ENCODE measurements at places on chromosomes 6 and 20.
A peak's percentile ranks its signal among the peaks of the same experiment; 100 is the strongest.

DNA sequence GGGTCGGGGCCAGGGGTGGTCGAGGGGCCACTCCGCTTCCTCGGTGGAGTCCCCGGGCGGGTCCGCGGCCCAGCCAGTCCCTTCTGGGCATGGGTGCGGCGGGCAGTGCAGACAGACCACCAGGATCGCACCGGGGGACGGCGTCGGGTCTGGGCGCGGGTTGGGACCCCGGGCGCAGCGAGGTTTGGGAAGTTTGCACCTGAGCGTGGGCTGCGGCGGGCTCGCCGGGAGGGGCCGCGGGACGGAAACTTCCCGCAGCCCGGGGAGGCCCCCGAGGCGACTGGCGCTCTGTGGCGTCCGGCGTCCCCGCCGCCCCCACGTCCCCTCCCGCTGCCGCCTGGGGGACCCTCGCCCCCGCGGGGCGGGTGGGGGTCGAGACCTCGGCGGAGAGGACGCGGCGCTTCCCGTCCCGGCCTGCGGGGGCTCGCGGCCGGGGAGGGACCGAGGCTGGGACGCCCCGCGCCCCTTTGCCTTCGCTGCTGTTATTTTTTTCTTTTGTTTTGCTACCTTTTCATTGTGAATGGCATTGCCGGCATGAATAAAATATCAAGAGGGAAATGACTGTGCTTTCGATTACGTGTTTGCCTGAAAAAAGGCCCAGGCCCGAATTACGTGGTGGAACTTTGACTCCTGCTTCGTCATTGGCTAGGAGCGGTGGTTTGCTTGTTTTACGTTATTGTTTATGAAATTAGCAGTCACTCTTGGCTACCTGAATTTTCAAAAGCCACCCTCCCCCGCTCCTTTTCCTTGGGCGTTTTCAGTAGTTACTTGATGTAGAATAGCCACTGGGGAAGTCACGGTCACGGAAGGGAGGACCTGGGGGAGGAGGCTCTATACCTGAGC lies 703 bp downstream of the SNX9 start:
- DNase-seq, result peak; percentile 76

DNA sequence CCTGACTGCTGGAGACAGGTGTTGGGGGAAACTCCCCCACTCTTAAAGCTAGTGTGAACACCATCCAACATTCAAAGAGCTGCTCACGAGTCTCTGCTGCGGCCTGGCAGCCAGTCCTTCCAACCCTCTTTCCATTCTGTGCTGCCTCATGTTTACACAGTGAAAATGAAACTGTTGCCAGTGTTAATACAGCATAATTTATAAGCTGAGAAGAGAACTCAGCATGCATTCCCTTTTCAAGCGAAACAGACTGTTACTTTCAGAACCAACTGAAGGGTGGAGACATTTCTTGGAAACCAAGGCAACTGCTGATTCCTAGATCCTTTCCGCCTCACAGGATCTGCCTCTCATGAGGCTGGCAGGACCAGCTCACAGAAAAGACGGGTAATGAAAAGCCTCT lies 533.8 kb upstream of the ID4 start:
- DNase-seq, result no peak

- no peak for DNase-seq
Observed at GRCh38 chr6:125981571-125982185, 4.7 kb upstream of the TRMT11 start.

- no peak for DNase-seq
Observed at GRCh38 chr6:169046021-169046420, 207.6 kb downstream of the THBS2 start.

- DNase-seq, result no peak
Observed at GRCh38 chr6:97292671-97293070, 9.7 kb upstream of the MMS22L start.

DNA sequence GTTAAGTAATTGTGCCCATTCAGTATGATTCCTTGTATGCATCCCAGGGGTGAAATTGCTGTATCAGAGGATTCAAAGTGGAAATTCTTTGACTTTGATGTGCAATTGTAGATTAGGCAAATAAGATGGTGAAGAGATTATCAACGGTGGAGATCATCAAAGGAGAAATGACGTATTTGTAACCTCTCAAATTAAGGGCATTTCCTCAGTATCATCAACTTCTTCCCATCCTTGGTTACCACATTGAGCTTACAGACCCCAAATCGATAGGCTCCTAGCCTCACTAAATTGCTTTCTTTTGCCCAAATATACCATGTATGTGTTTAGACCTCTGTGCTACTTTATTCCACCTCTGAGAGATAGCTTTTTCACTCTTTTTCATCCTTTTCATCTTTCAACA lies 213.1 kb upstream of the ZFP64 start:
- DNase-seq, result no peak

GRCh38 chr6:37134396-37135191 lies 35.4 kb upstream of the PIM1 start:
- DNase-seq, result no peak

GRCh38 chr6:15384901-15385300 lies 139.0 kb downstream of the JARID2 start:
- DNase-seq, result no peak

DNA sequence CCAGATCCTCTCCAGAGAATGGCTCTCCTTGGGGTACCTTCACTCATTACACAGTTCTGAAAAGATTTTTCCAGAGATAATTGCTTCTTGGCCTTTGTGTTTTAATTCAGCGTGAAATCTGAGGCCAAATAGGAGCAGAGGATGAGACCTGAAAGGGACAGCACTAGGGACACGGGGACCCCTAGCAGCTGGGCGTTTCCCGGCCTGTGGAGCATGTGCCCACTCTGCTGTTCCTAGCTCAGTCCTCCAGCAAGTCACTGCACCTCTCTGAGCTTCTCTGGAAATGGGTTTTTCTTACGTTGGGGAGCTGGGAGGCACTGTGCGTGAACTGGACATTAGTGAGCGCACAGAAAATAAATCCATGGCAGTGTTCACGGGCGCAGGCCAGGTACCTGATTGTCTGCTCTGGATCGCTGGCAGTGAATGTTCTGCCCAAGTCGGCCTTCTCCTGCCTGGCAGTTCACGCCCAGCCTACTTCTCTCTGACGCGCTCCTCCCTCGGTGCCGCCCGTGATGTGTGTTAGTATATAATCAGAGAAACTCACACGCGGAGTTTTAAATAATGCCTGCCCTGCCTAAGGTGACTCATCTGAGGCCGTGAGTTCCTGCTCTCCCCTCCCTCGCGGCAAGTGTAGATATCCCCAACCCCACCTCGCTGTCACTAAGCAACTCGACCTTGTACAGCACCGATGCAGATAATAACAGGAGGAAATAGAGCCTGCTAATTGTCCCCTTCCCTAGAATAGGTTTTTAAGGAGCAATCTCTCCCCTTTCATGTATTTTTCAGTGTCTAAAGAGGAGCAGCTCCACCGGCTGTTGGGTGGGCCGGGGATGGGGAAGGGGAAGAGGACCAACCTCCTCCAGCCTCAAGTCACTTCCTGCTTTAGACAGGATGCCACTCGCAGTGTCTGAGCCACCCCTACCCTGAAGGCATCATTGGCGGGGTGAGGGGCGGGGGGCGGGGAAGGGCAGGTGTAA lies 2.7 kb upstream of the TUBB2A start:
- DNase-seq, result peak; percentile 48

GRCh38 chr6:43491750-43492661 lies 14.6 kb downstream of the TJAP1 start:
- no peak for DNase-seq

GRCh38 chr6:157862706-157863105 lies 39.7 kb downstream of the SNX9 start:
- DNase-seq, result no peak

DNA sequence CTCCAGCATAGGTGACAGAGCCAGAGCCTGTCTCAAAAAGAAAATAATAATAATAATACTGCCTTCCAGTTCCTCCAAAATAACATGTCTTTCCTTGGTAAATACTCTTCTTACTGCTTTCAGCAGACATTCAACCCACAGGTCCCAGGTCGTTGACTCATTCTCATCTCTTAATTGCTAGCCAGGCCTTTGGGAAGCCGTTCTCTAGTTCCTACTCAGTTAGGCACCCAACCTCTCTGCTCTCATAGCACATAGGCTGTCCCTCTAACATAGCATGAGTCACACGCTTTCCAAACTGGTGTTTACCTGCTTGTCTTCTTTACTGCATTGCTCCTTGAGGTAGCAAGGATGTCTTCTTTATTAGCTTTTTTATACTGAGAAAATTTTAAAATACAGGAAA lies 98.8 kb downstream of the LAMA2 start:
- DNase-seq, result no peak

GRCh38 chr6:14380901-14381828 lies 263.6 kb downstream of the CD83 start:
- no peak for DNase-seq

- no peak for DNase-seq
Observed at GRCh38 chr20:12984863-12985262, 23.9 kb upstream of the SPTLC3 start.

GRCh38 chr20:3767110-3767426 lies 485 bp downstream of the ADISSP start:
- no peak for DNase-seq

DNA sequence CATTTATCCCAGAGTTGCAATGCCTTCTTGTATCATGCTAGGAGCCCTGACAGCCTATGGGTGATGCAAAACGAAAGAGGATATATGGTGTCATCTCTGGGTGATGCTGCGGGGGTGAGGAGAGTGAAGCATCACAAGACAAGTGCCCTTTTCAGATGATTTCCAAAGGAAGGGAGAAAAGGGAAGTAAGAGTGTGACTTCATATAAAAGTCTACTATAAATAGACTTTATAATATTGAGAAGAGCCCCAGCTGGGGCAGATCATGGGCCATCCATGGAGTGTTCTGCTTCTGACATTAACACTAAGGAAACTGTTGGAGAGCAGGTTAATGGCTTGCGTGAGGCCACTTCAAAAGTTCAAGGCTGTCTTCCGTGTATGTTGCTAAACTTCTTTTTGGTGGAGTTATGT lies 4.4 kb downstream of the CD83 start:
- peak; percentile 20 for DNase-seq

- no peak for DNase-seq
Observed at GRCh38 chr6:16496991-16497801, 258.8 kb downstream of the GMPR start.

GRCh38 chr6:87095087-87095509 lies at the start of gene CGA:
TSS of gene CGA (minus strand) at chr6:87095106. CDS start at chr6:87088200, 6,906 bp downstream.
- no peak for DNase-seq

- DNase-seq, result peak; percentile 36
Observed at GRCh38 chr6:26241033-26241895, 123.7 kb upstream of the BTN3A2 start.

DNA sequence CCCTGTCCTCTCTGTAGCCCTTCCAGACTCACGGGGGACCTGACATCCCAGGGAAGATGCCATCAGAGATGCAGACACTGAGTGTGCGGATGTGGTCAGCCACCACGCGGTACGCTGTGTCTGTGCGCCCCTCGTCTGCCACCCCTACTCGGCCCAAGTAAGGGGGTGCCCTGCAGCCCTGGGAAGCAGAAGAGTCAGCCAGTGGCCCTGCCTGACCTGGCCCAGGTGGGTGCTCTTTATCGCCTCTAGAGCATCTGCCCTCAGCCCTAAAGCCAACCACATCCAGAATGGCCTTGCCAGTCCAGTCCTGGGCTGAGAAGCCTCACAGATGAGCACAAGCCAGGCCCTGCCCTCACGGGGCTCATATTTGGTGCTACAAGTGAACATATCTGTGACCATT lies 5.9 kb downstream of the AARS2 start:
- DNase-seq, result no peak

- no peak for DNase-seq
Observed at GRCh38 chr20:221258-221830, 5.7 kb upstream of the DEFB129 start.

DNA sequence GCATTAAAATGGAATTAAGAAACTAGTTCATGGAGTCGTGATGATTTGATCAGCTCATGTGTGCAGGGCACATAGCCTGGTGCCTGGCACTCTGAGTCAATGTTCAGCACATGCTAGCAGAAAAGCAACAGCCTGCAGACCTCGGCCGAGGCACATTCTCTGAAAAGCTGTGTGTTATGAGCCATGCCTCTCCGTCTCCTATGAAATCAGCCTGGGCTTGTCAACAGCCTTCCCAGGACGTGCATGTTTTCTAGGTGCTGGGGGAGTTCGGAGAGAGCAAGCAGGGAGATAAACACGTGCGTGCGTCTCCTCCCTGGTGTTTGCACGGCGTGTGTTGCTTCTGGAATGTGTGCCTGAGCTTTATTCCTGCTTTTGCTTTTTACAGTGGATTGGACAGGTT lies 207.8 kb upstream of the KCNG1 start:
- no peak for DNase-seq

DNA sequence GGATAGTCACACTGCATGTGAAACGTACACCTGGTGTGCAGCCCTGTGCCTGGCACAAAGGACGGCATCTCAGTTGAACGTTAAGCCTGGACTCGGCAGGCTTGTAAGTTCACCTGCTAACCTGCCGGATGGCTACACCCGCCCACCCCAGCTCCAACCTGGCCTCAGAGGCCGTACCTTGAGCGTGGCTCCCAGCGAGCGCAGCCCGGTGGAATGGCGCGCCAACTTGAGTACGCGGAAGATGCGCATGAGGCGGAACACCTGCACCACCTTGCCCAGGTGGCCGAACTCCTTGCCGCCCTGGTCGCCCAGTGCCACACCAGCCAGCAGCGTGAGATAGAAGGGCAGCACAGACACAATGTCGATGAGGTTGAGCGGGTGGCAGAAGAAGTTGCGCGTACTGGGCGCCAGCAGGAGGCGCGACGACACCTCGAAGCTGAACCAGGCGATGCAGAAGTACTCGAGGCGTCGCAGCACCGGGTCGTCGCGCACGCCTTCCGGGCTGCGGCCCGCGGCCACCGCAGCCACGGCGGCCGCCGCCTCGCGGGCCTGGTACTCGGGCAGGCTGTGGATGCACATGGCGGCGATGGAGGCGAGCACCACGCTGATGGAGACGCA lies 3.3 kb downstream of the KCNS1 start:
- DNase-seq, result peak; percentile 24

DNA sequence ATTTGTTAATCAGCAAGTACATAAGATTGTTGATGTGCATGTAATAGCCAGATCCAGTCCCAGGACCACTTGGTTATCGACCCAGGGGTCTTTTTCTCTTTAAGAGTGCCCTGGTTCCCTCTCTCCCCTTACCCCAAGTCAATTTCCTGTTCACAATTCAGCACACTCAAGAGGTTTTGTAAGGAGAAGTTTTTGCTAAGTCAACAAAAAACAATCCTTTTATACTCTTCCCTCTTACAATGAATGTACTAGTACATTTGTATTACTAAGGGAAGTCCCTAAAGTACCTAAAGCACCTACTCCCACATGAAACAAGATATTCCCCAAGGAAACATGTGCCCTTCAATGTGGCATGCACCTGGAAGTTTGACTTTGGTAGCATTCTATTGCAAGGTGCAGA lies 1.6 kb upstream of the NT5DC1 start:
- DNase-seq, result no peak

- DNase-seq, result no peak
Observed at GRCh38 chr6:40997234-40997957, 41.6 kb downstream of the UNC5CL start.

DNA sequence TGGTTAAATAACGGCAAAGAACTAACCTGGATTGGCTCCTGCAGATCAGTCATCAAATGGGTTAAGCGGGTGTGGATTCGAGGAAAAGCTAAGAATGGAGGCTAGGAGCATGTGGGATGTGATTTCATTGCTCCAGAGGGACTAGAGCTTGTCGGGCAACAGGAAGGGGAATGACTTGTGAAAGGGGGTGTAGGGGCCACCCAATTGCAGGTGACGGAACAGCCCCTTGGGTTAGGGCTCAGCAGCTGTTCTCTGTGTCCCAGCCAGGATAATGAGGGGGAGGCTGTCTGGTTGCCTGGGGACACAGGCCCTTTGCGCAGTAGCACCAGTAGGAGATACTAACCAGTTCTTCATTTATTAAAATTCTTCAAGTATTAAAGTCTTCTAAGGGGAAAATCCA lies 25.0 kb upstream of the MRPS18A start:
- DNase-seq, result no peak
